Naive thymus-derived CD4-positive, alpha-beta T cell (primary cell): ENCODE measurements at places on chromosomes 5 and 9.

GRCh38 chr5:14136228-14136627, 6.9 kb upstream of the TRIO start:
- no peak for DNase-seq

- no peak for DNase-seq
Measured at GRCh38 chr9:92781899-92782298, 17.3 kb upstream of the BICD2 start.

GRCh38 chr5:114305402-114306207, 56.3 kb upstream of the KCNN2 start:
- no peak for DNase-seq

GRCh38 chr9:86287013-86287412, 4.7 kb upstream of the ISCA1 start:
- no peak for DNase-seq

GRCh38 chr5:160269017-160269416, 39.7 kb downstream of the FABP6 start:
- peak; percentile 20 for DNase-seq

- no peak for DNase-seq
Measured at GRCh38 chr9:132182314-132183091, 20.6 kb downstream of the NTNG2 start.

- no peak for DNase-seq
Measured at GRCh38 chr9:69174616-69175463, 763 bp downstream of the TJP2 start.

DNA sequence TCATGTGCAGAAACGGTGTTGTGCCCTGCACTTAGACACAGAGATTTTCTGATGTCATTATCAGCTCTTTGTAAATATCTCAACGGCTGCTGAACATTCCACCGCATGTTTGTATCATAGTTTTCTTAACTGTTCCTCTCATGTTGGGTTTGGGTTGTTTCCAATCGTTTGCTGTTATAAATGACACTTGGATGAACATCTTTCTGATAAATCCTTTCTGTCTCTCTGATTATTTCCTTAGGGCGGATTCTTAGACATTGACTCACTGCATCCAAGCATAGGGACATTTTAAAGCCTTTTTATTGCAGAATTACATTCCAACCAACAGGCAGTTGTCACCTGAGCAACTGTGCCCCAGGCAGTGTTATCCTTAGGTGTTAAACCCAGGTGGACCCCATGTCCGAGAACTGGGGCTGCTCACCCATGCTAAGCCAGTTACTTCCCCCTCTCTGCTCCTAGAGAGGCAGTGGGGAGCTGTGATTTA, 28.5 kb downstream of the COL5A1 start:
- no peak for DNase-seq

DNA sequence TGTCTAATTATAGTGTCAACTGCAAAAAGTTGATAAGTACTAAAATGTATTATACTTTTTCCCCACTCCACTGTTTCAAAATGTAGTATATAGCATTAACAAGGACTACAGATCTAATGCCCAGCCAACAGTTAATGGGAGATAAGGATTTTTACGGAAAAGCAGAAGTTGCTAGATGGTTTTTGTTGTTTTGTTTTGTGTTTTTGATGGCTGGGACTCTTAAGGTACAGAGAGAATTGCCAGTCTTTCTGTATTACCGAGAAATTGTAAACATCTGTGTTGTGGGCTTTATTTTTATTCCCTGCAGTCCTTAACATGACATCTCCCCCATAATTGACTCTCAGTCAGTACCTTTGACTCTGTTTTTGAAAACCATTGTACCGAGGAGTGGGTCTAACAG, 44.0 kb downstream of the TRIO start:
- no peak for DNase-seq

- no peak for DNase-seq
Measured at GRCh38 chr5:179727106-179727505, 5.5 kb upstream of the MAML1 start.

GRCh38 chr5:116137544-116138378, 52.9 kb downstream of the COMMD10 start:
- no peak for DNase-seq

DNA sequence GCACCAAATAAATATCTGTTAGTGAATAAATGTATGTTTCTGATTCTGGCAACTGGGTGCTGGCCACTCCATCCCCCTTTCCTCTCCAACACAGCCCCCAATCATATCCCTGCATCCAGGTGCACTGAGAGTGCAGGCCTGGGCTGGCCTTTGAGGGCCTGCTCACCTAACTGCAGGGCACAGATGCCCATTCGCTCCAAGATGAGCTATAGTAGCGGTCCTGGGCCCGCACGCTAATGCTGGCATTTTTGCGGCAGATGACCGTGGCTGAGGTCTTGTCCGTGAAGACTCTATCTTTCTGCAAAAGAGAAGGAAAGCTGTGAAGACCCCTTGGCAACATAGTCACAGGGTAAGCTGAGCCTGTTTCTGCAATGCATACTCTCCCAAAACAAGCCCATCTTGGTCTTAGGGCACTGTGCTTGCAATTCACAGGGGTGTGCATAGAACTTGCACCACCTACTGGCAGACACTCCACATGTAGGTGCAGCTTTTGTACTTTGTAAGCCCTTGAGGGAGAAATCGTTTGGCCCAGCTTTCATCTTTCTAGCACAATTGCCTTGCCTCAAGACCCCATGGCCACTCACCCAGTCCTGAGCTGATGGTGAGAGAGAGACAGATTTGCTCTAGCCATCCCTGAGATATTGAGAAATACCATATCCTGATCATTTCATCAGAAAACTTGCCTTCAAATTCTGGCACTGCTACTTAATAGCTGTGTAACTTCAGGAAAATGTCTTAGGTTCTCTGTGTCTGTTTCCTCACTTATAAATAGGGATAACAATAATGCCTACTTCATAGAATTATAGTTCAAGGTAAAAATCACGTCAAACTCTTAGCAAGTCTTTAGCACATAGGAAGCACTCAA, 13.5 kb downstream of the IL12B start:
- DNase-seq, result peak; percentile 28

- no peak for DNase-seq
Measured at GRCh38 chr5:116380621-116381020, 194.0 kb downstream of the SEMA6A start.

GRCh38 chr9:20219437-20219836, 402.9 kb downstream of the MLLT3 start:
- DNase-seq, result no peak

- DNase-seq, result no peak
Measured at GRCh38 chr9:74526215-74526614, 29.1 kb downstream of the RORB start.

- DNase-seq, result no peak
Measured at GRCh38 chr9:70805949-70806348, 315.5 kb downstream of the TRPM3 start.

- no peak for DNase-seq
Measured at GRCh38 chr5:10964806-10965205, 203.8 kb upstream of the DAP start.

DNA sequence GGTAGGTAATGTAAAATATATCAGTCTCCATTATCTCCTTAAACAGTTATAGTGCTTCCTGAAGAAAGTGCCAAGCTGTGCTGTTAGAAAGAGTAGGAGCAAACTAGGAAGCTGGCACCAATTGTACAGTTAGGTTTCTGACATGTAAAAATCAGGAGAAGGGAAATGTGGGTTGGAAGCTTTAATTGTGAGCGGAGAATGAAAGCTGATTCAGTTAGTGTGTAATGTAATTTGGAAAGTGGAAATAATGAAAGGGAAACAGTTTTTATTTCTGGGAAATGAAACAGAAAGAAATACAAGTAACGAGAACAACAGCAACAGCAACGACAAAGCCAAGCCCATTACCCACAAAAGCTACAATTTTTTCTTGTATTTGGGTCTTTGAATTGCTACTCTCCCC, 48.8 kb upstream of the JAK2 start:
- DNase-seq, result no peak

GRCh38 chr5:52746539-52746938, 41.2 kb upstream of the ITGA1 start:
- DNase-seq, result no peak

GRCh38 chr9:70581955-70582350, 167.5 kb upstream of the KLF9 start:
- no peak for DNase-seq

- peak; percentile 52 for DNase-seq
Measured at GRCh38 chr5:108728566-108729241, 19.0 kb upstream of the FER start.

DNA sequence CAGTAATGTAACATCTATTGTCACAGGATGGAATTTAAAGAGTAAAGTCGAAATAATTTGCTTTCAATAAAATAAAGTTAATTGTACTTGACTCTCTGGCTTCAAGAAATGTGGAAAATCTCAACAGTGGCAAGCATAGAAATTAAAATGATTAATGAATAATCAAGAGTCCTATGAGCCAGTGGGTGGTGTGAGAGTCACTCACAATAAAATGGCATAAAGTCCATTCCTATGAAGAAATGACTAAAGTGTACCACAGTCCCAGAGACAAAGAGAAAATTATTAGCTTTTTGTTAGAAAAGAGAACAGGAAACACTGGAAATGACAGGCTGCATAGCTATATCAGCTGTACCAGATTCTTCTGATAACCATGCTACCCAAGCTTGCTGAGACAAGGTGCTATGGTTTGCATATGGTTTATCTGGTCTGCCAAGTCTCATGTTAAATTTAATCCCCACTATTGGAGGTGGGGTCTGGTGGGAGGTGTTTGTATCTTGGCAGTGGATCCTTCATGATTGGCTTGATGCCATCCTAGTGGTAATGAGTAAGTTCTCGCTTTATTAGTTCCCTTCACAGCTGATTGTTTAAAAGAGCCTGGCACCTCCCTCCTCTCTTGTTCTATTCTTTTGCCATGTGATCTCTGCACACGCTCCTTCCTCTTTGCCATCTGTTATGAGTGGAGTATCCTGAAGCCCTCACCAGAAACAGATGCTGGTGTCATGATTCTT, 647.7 kb upstream of the ITGA1 start:
- no peak for DNase-seq

DNA sequence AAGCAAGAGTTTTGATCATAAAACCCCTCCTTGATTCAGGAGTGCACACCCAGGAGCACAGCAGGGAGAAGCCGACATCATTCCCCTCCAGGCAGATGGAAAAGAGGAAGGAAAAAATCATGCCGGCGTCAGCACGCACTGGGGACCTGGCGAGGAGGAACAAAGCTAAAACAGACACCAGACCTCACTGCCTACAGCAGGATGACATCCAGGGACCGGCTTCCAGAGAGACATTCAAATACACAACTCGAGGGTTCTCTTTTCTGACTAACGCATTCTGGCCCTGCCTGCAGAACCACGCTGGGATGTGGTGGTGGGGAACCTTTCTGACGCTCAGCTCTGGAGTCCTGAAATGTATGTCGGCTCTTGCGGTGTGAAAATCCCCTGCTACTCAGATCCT, 2.7 kb downstream of the UBAC1 start:
- no peak for DNase-seq

- no peak for DNase-seq
Measured at GRCh38 chr5:132321109-132321721, 27.0 kb downstream of the SLC22A4 start.

GRCh38 chr5:134857401-134857800, 11.6 kb downstream of the C5orf24 start:
- DNase-seq, result no peak

DNA sequence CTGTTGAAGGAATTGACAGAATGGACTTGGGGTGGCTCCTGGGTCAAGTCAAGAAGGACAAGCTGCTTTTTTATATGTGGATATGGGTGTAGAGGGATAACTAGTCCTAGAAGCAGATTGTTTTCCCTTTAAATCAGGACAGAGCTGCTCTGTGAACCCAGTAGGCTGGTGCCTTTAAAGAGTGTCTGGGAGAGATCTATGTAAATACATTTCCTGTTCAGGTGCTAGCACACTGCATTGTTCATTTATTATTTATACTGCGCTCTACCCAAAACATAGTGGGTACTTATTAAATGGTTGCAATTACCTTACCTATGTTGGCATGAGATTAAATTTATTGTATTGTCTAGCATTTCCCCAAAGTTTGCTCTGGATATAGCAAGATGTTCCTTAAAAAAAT, 86.6 kb upstream of the EQTN start:
- no peak for DNase-seq

GRCh38 chr5:116176121-116176520, 91.3 kb downstream of the COMMD10 start:
- no peak for DNase-seq

GRCh38 chr9:34139477-34140146, 13.1 kb upstream of the DCAF12 start:
- no peak for DNase-seq

GRCh38 chr5:79666758-79667157, 22.9 kb upstream of the CMYA5 start:
- DNase-seq, result no peak

- no peak for DNase-seq
Measured at GRCh38 chr5:151677776-151678545, 8.8 kb downstream of the SPARC start.

DNA sequence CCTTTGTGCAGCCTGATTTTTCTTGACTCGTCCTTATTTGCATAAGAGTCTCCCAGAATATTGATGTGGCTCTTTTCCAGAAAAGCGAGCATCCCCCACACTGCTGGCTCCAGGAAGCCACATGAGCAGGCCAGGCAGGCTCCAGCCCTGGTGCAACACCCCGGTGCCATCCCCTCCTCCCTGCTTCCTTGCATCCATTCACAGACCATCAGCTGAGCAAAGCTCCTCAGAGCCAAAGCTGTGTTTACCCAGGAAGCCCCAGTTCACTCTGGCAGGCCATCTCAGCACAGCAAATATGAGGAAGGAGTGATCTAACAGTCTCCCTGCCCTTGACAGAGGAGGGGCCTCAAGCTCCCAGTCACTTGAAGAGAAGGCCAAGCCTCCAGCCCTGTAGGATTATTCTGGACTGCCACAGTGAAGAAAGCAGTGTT, 34.4 kb downstream of the INSYN2B start:
- DNase-seq, result no peak

DNA sequence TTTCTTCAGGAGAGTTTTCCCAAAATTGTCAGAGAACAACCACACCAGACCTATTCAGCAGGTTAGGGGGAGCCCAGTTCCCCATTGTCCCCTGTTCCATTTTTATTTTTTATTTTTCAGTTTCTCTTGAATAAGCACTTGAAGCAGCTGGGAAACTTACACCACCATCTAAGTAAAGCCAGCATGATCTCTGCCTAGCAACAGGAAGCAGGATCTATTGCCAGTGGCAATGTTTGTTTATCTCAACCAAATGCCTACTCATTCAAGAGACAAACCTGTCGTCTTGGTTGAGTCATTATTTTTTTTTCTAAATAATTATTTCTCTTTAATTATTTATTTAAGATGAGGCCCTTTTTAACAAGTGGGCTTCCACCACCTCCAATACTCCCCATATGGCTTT, 379.3 kb downstream of the PLK2 start:
- DNase-seq, result no peak

GRCh38 chr5:139378101-139378825, 4.8 kb downstream of the SLC23A1 start:
- no peak for DNase-seq

DNA sequence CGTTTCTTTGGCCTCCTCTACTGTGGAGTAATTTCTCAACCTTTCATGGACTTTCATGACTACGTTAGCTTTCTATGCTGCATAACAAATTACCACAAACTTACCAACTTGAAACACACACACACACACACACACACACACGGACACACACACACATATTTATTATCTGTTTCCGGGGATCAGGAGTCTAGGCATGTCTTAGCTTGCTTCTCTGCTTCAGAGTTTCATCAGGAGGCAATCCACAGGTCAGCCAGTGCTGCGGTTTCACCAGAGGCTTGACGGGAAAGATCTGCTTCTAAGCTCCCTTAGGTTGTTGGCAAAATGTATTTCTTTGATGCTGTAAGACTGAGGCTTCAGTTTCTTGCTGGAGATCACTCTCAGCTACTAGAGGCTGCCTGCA, 59.0 kb upstream of the C9orf72 start:
- DNase-seq, result no peak
